Activated B cell treated with CpG ODN at 0.5 μM for 24 hours (primary cell): ENCODE measurements at places on chromosomes 12 and 14. TPM values are rescaled to one million over a fixed set of nuclear protein-coding genes. Genes with fewer than 3 reads are reported as not detected.

Gene WIF1
- not detected in 2 replicates for total RNA-seq

Gene SLC25A21
- not detected in 2 replicates for total RNA-seq

Gene ABCC9
- total RNA-seq, result not detected in 2 replicates

Gene ZCRB1
- total RNA-seq, result 37.4 and 37.6 TPM in 2 replicates

Gene THAP2
- 10.8 and 11.5 TPM in 2 replicates for total RNA-seq

Gene ACOT6
- total RNA-seq, result not detected in 2 replicates

Gene MMP17
- total RNA-seq, result 8.2 and 11.3 TPM in 2 replicates

Gene CTDSP2
- total RNA-seq, result 73.2 and 81.5 TPM in 2 replicates

Gene SMCO2
- not detected in 2 replicates for total RNA-seq

Gene EPYC
- total RNA-seq, result not detected in 2 replicates

Gene ADCY4
- 2.3 and 2.4 TPM in 2 replicates for total RNA-seq
